ENCODE measurements at places on chromosomes 4 and X.

GRCh38 chr4:52945982-52946381 lies 83.9 kb downstream of the RASL11B start:
- DNase-seq: no peak

DNA sequence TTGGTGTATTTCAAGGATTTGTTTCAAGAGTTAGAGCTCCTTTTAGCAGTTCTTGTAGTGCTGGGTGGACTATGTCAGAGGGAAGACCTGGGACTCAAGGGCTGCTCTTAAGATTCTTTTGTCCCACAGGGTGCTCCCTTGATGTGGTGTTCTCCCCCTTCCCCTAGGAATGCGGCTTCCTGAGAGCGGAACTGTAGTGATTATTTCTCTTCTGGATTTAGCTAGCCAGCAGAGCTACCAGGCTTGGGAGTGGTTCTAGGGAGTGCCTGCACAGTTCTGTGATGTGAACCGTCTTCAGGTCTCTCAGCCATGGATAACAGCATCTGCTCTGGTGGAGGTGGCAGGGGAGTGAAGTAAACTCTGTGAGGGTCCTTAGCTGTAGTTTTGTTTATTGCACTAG lies 336.8 kb downstream of the FSTL5 start:
- DNase-seq: no peak

GRCh38 chr4:146333187-146333894 lies 119.0 kb downstream of the REELD1 start:
- no peak for DNase-seq

- no peak for DNase-seq
These were observed 48.7 kb upstream of the CRMP1 start for GRCh38 chr4:5941601-5942000.

DNA sequence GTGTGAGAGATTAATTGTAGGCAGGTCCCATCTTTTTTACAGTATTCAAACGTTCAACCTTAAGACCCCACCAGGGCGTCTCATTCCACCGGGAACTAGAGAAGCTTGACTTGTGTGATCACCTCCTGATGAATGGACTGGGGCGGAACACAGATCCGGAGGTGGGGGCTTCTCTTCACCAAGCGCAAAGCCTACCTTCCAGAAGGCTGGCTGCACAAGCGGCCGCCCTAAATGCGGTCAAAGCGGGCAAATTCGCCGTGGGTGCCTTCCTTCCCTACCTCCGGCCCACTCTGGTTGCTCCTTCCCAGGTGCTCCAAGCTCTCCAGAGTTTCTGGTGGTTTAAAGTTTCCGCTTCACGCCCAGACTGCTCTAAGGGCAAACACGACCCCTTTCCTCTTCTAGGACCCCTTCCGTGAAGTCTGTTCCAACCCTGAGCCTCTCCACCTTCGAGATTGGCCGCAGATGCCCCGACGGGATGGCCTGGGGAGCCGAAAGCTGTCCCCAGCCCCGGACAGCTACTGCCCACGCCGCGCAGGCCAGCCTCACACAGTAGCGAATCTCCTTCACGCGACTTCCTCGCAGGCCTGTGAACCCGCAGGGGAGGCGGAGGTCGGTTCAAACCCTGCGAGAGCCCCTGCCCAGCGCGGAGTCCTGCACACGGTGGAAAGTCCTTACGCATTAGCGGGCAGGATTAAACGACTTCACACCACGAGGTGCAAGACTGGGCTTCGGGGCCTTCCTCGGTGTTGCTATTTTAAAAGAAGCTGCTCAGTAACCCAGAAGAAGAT lies 1.6 kb upstream of the WWC2 start:
- peak; percentile 21 for DNase-seq

Data from CD4-positive, alpha-beta T cell treated with Interleukin-17A for 4 hours (primary cell).